NCI-H524 treated with DMSO at 0.1 percent for 48 hours (cell line): ENCODE measurements at places on chromosomes 16 and 17.
A peak's percentile ranks its signal among the peaks of the same experiment; 100 is the strongest.

GRCh38 chr17:18917506-18918032 lies 34.4 kb upstream of the SLC5A10 start:
- DNase-seq, result no peak

GRCh38 chr17:77054936-77055335 lies 85.8 kb upstream of the SEC14L1 start:
- DNase-seq, result no peak

- no peak for DNase-seq
These were observed 1104.1 kb downstream of the CDH11 start for GRCh38 chr16:64017796-64018195.

DNA sequence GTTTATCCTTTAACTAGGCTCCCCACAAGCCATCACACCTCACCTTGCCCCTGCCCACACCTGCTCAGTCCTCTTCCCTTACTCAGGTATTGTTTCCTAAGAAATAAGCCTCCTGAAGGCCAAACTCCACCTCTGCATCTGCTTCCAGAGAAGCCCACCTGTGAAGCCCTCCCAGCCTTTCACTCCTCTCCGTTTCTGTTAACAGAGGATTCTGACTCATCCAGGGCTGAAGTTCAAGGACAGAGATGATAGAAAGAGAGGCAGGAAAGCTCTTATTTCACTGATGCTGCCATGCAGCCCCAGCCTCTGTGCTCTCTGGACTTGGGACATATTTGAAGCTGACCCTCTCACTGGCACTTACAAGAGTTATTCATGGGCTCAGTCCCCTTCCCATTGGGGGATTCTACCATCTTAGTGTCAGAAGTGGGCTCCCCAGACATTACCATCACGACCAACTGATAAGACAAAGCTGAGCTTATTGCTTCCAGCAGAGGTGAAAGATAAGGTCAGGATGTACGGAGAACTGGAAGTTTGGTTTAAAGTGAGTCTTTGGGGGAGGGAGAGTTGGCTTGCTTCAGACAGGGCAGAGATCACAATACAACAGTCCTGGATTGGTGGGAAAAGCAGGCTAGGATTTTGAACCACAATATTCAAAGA lies 35.3 kb upstream of the XYLT2 start:
- DNase-seq, result no peak

- DNase-seq, result no peak
These were observed 325.2 kb downstream of the HS3ST4 start for GRCh38 chr16:26016989-26017388.

- DNase-seq, result no peak
These were observed 42.0 kb upstream of the KCNJ2 start for GRCh38 chr17:70127221-70127873.

GRCh38 chr17:27477050-27477888 lies 21.0 kb downstream of the KSR1 start:
- peak; percentile 62 for DNase-seq

- no peak for DNase-seq
These were observed 10.5 kb downstream of the CCR7 start for GRCh38 chr17:40554646-40555295.

DNA sequence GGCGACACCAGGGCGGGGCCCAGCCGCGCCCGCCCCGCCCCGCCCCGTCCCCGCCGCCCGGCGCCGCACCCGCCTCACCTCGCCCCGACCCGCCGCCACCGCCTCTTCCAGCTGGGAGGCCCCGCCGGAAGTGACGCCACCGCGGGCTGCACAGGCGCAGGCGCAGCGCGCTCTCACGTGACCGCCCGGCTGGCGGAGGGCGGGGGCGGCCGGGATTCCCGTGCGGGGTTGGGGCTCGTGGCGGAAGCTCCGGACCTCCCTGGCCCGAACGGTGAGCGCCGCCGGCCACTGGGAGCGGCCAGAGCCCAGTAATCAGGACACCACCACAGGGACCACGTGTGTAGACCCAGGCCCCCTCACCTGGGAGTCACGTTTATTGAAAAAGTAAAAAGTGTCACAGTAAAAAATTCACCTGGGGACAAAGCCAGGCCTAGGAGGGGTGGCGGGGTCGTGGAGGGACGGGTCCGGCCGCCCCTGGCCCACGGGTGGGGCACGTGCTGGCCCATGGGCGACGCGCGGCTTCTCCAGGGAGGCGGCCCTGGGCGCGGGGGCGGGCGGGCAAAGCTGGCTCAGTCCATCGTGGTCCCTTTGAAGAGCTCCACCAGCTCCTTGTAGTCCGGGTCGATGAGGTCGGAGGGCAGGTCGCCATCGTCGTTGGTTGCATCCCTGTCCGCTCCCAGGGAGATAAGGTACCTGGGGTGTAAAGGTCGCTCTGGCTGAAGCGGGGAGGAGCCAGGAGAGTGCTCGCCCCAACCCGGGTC lies at the start of gene MCRIP1:
MCRIP1 (minus strand) TSS at position 132 of the 761 bp plus-strand sequence. CDS start 8,785 bp downstream, outside the sequence.
- DNase-seq, result peak; percentile 65

DNA sequence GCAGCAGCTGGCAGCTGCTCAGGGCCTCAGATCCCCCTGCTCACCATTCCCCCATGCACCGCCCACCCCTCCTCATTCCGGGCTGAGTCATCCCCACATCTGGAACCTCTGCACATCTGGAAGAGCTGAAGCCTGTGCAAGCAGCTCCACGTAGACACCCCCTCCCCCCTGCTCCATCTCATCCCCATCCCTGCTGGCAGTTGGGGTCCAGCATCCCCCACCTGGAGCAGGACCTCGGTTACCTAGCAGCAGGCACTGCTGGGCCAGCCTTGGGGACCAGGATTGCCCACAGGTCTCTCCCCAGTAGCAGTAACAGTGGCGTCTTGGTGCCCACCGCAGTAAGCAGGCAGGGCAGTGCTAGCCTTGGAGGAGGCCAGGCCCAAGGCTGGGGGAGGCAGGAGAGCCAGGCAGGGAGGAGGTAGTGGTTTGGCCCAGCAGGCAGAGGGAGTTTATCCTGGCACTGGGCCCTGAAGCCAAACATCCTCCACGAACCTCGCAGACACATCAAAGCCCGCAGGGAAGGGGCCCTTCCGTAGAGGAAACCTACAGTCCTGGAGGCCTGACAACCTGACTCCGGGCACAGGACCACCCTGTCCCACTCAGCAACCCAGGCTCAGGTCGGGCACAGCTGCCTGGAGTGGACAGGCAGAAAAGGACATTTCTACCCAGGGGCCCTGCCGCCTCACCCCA lies 7.7 kb upstream of the TMEM92 start:
- DNase-seq, result no peak

- DNase-seq, result no peak
These were observed 203.7 kb upstream of the COX10 start for GRCh38 chr17:13865650-13866049.
